ENCODE measurements at places on chromosomes 2 and 18.

- peak; percentile 33 for DNase-seq
These were observed 2.4 kb upstream of the RBM45 start for GRCh38 chr2:178109813-178110212.

DNA sequence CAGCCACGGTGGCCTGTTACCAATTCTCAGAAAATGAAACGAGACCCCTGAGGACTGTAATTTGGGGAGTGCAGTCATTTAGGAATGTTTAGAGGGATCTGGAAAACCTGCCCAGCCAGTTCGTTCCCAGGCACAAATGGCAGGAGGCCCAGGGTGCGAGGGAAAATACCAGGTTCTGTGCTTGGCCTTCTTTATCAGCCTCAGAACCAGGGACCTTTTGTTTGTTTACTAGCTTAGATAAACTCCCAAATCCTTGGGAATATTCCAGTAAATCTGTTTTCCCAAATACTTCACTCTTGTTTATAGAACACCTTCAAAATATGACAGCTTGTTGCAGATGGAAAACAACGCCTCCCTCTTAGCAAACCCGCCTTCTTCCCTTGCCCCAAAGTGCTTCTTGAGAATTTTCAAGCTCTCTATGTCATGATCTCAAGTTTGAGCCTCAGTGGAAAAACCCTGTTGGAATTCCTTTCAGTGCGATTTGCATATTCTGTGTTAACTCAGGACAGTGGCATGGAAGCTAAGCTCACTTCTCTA is 400.3 kb upstream of the SMIM21 start:
- DNase-seq = no peak

GRCh38 chr2:186544255-186544675 is 45.6 kb upstream of the ITGAV start:
- DNase-seq = peak; percentile 93

DNA sequence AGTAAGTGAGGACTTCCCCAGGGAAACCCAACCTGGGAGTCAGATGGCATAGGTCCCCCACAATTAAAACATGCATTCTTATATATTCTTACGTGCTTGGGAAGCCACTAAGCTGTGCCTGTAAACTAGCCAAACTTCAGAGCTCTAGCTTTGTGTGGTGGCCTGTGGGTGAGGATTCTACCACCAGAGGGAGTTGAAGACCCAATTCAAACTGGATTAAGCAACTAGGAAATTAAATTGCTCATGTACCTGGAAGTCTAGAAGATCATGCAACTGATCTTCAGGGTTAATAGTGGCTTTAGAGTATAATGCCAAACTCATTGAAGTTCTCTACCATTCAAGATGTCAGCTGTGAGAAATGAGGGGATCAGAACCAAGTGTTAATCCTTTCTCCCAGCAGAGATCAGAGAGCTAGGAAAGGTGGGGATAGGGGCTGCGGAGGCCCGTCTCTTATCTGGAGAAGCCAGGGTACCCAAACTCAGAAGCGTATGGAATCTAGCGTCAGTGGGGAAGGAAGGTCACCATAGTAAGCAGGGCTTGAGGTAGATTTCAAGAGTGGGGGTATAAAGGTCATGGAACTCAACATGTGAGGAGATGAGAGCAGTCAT is 53.2 kb upstream of the CCDC85A start:
- no peak for DNase-seq

DNA sequence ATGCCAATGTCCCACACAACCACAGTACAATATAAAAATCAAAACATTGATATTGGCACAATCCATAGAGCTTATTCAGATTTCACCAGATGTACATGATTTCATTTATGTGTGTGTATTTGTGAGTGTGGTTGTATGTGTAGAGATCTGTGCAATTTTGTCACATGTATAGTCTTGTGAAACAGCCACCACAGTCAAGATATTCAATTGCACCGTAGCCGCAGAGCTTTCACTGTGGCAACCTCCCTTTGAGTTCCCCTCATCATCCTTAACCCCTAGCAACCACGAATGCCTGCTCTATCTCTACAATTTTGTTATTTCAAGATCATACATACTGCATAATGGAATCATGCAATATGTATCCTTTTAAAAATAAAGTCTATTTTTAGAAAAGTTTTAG is 391.3 kb downstream of the SETBP1 start:
- DNase-seq = no peak

- DNase-seq = no peak
These were observed 26.9 kb upstream of the DARS1 start for GRCh38 chr2:136012315-136012714.
